MCF 10A (cell line): ENCODE measurements at places on chromosomes 16 and 17. TPM values are rescaled to one million over a fixed set of nuclear protein-coding genes. Genes with fewer than 3 reads are reported as not detected.
A peak's percentile ranks its signal among the peaks of the same experiment; 100 is the strongest.

GRCh38 chr16:73289232-73289631 lies 241.3 kb upstream of the ZFHX3 start:
- no peak for DNase-seq

- no peak for DNase-seq
Measured at GRCh38 chr16:48432136-48432535, 46.9 kb upstream of the SIAH1 start.

DNA sequence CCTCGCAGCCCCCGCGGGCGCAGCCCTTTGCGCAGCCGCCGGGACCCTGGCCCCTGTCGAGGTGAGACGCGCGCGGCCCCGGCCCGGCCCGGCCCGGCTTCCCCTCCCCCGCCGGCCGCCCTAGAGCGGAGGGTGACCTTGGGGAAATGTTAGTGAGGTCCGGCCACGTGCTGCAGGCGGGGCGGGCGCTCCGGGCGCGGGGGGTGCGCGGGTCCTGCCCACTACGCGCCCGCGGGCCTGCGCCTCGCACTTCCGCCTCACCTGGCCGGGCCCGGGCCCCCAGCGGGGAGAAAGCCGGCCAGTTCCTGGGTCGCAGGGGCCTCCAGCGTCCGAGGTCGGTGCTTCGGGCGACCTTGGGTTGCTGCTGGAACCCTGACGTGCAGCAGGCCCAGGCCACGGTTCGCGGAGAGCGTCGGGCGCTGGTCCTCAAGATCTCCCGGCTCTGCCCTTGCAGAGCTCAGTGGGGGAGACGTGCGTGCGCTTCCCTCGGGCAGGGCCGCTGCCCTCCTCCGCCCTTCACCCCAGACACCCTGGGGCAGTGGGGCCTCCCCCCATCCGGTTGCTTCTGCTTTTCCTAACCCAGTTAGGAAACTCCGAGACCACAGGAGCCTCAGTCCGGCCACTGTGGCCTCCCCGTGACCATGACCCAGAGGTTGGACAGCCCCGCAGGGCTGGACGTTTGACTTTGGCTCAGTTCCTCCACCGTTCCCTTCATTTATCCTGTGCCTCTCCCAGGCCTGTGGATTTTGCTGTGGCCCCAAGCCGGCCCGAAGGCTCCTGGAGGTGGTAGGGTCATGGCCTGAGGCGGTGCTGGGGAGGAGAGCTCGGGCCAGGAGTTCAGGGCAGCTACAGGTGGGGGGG lies 791 bp downstream of the MCRIP2 start:
- peak; percentile 36 for DNase-seq

DNA sequence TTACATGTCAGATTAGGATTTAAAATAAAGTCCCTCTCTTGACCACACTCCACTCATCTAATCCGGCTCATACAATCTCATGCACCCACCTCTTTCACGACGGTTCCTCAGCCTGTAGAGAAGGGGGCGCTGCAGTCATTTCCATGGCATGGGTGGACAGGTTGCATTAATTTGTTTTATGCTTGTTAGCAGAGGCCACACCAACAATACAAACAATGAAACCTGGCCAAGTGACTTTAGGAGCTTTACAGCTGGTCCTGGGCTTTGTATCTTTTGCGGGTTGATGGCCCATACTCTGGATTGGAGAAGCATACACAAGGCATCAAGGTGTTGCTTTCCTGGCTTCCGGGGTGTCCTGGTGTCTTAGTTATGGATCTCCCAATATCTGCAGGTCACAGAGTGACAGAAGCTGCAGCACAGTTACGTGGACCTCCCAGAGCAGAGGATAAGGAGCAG lies 9.7 kb upstream of the SNF8 start:
- DNase-seq, result peak; percentile 64

Gene CBFA2T3
- not detected in 2 replicates for total RNA-seq

Gene GPR179
- total RNA-seq, result 0.09 and 0.37 TPM in 2 replicates

Gene CCL18
- not detected in 2 replicates for total RNA-seq

Gene TM4SF5
- total RNA-seq, result not detected in 2 replicates

GRCh38 chr17:10771148-10771547 lies 32.8 kb downstream of the TMEM238L start:
- DNase-seq, result no peak

GRCh38 chr17:33127706-33128105 lies 136.1 kb downstream of the SPACA3 start:
- peak; percentile 76 for DNase-seq

DNA sequence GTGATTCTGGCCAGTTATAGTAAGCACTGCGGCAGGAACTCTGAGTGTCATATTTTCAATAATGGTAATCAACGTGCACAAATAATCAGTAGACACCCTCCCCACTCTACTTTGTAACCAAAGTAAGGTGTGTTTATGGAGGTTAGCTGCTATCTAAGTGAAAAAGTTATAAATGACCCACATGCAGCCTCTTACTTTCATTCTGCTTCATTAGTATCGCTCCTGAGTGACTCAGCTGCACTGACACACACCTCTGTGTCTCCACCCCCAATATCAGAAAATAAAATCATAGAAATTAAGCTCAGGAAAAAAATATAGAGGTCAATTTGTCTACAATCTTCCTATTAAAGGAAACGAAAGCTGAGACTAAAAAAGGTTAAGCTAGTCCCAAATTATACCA lies 64.1 kb upstream of the TRAP1 start:
- no peak for DNase-seq

- peak; percentile 67 for DNase-seq
Measured at GRCh38 chr17:1629504-1630310, 1.1 kb upstream of the SLC43A2 start.

DNA sequence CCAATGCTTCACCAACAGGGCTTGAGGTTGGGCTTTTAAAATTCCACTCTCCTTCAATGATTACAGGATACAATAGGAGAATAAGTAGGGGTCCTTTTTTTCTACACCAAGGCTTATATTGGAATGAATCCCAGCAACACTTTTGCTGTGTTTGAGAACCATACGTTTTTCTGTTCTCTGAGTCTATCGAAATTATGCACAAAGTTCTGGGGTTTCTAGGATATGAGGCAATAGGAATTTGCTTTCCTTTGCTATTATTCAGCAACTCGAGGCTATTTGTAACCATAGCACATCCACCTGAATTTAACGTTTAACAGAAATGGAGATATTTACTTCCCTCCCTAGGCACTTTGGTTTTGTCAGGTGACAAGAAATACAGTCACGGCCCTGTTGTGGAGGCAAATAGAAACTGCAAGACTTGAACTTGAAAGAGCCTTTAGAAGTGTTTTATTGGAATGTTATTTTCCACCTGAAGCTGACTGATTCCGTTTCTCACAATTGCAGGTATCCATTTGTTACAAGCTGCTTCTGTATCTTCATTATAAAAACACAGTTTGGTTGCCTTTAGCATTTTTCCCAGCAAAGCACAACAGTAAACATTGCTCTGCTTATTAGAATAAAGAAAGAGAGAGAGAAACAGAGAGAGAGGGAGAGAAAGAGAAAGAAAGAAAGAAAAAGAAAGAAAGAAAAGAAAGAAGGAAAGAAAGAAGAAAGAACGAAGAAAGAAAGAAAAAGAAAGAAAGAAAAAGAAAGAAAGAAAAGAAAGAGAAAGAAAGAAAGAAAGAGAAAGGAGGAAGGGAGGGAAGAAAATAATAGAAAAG lies 109.6 kb downstream of the HS3ST3A1 start:
- no peak for DNase-seq

DNA sequence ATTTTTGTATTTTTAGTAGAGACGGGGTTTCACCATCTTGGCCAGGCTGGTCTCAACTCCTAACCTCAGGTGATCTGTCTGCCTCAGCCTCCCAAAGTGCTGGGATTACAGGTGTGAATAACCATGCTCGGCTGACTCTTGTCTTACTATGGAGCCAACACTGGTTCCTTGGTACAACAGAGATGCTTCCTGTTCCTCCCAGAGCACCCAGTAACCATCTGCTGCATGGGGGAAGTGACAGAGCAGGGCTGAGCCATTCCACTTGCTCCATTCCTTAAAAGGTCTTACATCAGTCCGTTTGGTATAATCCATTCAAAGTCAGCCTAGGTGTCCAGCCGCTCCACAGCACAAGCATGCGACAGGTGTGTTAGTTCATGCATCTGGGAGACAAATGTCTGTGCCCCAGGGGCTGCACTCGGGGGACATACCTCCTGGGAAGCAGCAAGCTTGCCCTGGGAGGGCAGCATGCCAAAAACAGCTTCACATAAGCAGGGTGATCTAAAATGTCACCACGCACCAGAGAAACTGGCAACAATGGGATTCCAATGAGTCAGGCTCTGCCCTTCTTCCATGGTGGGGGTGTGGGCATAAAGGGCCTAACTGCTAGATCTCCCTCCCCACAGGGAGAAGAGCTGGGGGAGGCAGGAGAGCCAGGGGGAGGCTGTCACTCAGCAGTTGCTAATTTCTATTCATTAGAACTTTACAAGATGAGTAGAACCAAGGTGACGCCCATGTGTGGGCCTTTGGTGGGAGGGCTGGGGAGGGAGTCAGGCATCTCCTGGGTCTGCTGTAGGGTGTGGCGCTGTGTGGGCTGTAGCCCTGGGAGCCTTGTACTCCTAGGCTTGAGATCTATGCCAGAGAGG lies 35.5 kb downstream of the PIPOX start:
- peak; percentile 63 for DNase-seq

Gene RAB26
- 0.81 and 1.0 TPM in 2 replicates for total RNA-seq

Gene PLK1
- 50.7 and 74.8 TPM in 2 replicates for total RNA-seq

- DNase-seq, result no peak
Measured at GRCh38 chr16:20905576-20905975, 5.0 kb downstream of the LYRM1 start.

- DNase-seq, result peak; percentile 45
Measured at GRCh38 chr17:52027081-52027480, 131.4 kb downstream of the CA10 start.

DNA sequence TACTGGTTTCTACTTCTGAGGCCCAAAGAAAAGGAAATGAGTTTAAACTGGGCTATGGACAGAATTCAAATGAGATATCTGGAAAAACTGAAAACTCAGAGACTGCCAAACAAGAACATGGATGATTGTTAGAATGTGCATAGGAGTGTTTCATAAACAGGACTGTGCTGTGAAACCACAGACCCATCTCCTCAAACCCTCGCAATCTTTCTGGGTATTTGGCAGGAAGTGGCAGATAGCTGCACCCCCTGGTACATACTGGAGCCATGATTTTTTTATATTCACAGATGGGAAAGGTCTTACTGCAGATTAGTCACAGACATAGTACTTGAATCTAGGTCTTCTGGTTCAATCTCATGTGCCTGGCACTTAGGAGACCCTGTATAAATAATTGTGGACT lies 145.0 kb downstream of the CCDC182 start:
- DNase-seq, result no peak

DNA sequence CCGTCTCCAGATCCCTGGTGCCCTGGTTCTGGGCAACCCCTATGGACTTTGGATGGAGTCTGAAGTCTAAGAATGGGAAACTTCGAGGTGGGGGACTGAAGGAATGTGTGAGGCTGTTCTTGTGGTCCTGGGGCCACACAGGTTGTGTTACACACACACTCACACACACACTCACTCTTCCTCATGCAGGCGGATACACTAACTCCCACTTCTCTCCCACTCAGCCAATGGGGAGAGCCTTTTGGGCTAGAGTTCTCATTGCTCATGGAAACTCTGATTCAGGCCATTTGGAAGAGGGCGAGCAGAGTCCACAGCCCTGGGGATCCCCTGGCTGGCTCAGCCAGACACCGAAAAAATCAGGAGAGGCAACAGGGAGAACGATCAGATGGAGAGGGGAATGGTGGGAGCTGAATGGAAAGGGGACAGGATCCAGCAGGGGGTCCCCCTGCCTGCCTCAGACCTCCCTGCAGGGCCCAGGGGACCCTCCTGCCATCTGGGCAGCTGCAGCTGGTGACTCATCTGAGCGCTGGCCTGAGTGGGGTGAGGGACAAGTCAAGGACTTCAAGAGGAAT lies 9.1 kb downstream of the IGFBP4 start:
- no peak for DNase-seq

DNA sequence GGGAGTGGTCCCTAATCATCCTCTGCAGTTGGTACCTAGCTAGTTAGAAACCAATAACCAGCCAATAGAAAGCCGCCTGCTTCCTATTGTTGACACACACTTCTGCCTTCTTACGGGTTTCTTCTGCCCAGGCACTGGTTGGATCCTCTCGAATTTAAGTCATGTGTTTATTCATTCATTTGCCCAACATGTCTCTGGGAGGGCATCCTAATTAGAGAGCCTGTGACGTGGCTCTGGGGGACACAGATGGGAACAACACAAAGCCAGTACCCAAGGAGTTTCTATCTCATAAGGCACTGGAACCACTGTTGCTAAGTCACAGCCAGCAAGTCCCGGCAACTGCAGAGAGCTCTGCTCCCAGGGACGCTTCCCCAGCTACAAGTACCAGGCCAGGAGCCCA lies 300.7 kb upstream of the TNRC6C start:
- no peak for DNase-seq

DNA sequence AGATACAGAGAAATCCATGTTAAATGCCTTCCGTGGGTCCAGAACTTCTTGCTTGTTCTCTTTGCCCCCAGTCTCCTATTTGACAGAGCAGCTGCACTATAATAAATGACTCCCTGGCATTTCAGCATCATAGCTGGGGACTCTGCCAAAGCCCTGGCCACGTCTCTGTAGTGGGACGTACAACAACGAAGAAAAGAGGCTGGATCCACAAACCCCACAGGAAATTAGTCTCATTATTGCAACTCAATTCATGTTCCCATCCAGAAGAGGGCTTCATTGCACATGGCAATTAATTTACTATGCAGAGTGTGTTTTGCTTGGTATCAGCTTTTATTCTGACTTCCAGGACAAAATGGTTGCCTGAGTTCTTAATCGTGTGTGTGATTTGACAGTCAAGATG lies 121.3 kb downstream of the CDH13 start:
- no peak for DNase-seq

DNA sequence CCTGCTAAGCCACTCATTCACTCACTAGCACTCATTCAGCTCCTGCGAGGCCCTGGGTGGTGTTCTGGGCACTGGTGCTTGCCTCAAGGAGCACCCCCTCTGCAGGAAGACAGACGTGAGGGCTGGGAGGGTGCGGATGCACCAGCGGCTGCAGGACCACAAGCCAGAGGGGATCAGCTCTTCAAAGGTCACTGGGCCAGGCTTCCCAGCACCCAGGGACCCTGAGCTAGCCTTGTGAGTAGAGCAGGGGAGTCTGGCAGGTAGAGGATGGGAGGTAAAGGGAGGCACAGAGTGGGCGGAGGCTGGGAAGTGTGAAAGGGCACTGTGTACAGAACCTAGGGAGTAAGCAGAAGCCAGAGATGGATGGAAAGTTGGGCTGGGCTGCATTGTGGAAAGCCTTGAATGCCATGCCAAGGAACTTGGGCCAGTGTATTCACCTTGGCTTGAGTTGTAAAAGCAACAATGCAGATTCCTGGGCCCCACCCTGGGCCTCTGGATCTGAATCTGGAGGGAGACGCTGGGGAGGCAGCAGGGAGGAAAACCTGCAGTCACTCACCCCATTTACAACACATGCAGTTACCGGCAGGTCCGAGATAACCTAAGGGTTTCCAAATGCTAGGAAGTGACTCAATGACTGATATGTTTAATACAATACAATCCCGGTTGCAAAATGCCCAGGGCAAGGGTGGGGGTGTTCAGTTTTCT lies 1.7 kb downstream of the IL4R start:
- peak; percentile 98 for DNase-seq

- DNase-seq, result no peak
Measured at GRCh38 chr17:48393283-48393682, 36.7 kb downstream of the SKAP1 start.

- no peak for DNase-seq
Measured at GRCh38 chr17:47223007-47223406, 13.9 kb downstream of the MYL4 start.
